NCI-H526 treated with DMSO at 0.1 percent for 48 hours (cell line): ENCODE measurements at places on chromosomes 5 and 9.

GRCh38 chr5:35060236-35060635 lies 12.5 kb upstream of the AGXT2 start:
- no peak for DNase-seq

GRCh38 chr9:35533398-35533797 lies 43.5 kb downstream of the RUSC2 start:
- DNase-seq: no peak

DNA sequence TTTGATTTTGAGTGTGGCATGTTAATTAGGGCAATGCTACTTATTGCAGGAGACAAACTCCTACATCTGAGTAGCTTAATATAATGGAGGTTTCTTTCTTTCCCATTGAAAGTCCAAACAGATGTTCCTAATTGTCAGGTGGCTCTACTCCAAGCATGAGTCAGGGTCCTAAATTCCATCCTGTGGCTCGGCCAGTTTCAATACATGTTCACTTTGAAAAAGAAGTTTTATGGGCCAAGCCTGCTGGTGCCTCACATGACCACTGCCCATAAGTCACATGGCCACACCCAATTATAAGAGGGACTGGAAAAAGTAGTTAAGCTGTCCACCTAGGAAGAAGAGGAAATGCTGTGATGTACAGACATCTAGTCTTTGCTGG lies 170.4 kb downstream of the ARRDC3 start:
- DNase-seq: no peak

DNA sequence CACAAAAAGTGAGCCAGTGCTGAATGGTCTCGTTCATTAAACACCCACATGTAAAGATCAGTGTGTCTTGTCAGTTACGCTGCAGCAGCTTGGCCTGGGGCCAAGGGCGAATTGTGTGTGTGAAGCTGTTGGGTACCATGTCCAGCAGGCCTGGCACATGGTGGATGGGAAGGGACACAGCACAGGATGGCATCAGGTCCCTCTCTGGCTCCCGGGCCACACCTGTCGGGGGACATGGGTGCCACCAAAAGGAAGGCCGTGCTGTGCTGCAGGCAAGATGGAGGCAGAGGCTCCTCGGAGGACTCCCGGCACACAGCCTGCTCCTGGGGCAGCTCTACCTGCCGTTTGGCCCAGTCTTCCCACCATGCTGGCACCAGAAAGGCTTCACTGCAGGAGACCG lies 32.0 kb downstream of the NKD2 start:
- DNase-seq: no peak

DNA sequence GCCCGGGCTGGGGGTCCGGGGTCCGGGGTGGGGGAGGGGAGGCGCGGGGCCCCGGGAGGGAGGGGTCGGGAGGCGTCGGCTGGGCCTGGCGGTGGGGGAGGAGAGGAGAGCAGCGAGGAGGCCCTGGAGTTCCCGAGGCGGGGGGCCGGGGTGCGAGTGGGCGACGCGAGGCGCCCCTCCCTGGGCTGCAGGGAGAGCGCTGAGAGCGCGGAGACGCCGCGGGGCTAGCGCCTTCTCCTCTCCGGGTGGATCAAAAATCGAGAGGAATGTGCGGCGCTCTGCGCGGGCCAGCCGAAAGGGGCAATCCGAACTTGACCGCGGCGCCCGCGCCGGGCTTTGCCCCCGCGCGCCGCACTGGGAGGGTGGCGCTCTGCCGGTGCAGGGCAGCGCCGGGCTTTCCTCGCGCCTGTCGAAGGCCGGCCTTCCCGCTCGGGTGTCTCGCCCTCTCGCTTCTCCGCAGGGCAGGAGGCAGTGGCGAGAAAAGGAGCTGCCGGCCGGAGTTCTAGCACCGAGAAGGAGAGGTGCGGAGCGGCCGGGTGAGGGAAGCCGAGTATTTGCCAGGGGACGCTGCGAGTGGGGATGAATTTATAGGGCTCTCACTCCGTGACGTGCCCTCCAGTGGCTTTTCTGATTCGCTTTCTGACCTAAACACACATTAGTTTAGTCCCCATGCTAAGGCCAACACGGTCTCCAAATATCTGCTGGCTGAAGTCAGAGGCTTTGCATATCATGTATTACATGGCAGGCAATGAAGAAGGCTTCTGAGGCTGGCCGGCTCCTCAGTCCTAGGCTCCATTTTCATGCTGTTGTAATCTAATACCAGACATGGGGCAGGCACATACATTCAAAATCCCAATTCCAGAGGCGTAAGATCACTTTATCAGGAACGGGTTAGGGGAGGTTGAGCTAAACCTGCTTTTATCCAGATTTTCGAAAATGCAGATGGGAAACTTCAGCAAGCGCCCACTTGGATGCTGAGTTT lies 503 bp upstream of the GDNF start:
- peak; percentile 52 for DNase-seq

DNA sequence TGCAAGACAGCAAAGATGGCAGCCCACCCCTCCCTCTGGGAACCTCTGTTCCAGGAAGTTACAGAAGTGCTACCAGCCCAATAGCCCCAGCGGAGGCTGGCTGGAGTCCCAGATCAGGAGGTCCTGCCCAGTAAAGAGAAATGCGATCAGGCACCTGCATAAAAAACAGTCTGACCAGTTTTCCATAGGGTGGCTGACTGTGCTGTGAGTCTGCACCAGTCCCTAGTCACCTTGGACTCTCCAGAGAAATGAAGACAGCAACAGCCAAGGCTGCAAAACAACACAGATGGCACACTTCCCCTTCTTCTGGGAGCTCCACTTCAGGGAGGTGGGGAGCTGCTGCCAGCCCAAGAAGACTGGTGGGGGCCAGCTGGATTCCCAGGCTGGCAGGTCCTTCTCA lies 265.5 kb upstream of the PCSK5 start:
- no peak for DNase-seq

DNA sequence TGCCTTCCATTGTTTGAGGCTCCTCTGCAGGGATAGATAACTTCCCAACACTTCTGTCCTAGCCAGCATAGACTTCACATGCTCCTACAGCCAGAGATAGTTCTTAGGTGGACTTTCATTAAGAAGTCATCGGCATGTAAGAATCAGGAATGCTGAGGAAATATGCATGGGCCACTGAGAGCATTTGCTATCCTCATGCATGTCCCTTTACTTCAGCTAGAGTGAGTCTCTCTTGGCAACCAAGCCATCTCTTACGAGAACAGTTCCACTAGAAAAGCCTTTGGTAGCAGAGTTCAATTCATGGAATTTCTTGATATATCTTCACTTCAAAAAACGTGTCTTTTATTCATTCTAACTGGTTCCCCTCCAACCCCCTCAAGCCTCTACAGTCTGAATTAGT lies 202.4 kb downstream of the SMARCA2 start:
- DNase-seq: no peak

GRCh38 chr9:107545036-107545435 lies 55.5 kb upstream of the KLF4 start:
- DNase-seq: no peak

DNA sequence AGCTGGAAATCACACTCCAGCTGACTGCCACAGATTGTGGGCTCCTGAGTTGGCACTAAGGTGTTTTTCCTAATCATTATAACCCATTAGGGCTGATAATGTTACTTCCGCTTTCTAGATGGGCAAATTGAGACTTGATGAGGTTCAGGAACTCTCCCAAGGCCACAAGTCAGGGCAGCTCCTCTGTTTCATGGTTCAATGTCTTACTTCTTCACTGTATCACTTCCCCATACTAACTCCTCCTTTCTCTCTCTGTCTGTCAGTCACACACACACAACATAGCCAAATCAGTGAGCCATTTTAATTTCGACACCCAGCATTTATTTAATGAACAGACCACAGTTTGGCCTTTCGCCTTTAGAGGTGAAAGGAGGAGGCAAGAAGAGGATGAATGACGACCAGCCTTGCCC lies 17.8 kb upstream of the TRAF1 start:
- no peak for DNase-seq

- DNase-seq: no peak
Measured at GRCh38 chr9:95082401-95083084, 235.0 kb downstream of the FANCC start.

DNA sequence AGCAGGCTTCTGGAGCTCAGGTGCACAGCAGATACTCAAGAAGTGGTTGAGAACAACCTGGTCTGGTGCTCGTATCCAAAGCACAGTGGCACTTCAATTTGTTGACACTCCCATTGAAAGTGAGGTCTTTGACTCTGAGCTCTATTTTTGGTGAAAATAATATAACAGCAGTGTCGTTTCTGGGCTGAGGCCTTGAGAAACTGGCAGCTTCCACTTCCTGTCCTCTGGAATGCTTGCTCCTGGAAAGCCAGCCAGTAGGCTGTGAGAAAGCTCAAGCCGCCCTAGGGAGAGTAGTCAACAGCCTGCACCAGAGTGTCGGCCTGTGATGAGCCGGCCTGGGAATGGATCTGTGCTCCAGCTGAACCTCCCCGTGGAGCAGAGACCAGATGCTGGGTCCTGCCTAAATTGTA lies 6.8 kb upstream of the SUSD3 start:
- DNase-seq: no peak

- DNase-seq: no peak
Measured at GRCh38 chr5:139049780-139050179, 148.4 kb downstream of the SIL1 start.

DNA sequence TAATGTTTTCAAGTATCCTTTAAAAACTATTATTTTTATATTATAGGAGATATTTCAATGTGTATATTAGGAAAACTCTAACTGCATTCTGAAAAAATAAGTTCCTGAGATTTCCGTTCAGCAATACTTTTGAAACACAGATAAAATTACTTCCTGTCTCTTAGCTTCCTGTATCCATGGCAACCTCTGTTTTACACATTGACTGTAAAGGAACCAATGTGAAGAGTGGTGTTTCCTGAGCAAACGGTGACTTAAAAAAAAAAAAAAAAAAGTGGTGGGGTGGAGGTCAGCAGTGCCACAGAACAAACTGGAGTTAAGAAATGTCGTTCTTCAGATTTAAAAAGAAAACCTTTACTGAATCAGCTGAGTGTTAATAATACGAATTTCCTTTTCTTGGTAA lies at the start of gene LRRC70:
TSS of gene LRRC70 (plus strand) at position 280 of the 400 bp plus-strand sequence. CDS start 620 bp downstream, outside the sequence.
- no peak for DNase-seq

DNA sequence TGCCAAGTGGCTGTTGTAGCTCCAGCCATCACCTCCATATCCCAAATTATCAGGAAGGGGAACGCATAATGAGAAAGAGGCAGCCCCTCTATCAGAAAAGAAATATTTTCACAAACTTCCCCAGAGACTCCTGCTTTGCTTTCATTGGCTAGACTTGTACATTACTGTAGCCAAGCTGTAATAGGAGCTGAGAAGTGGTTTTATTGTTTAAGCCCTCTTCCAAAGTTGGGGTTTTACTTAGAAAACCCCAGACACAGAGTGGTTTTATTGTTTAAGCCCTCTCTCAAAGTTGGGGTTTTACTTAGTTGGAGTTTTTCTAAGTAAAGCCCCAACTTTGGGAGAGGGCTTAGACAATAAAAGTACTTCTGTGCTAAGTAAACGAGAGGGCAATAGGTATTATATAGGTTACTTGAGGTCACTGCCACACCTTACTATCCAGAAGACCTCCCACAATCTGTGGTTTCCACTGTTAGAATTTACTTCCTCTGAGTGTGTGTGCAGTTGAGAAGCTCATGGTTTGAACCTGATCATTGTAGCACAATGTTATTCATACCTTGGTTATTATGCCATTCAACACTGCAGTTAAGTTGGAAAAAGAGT lies 215.7 kb upstream of the OTULINL start:
- no peak for DNase-seq

DNA sequence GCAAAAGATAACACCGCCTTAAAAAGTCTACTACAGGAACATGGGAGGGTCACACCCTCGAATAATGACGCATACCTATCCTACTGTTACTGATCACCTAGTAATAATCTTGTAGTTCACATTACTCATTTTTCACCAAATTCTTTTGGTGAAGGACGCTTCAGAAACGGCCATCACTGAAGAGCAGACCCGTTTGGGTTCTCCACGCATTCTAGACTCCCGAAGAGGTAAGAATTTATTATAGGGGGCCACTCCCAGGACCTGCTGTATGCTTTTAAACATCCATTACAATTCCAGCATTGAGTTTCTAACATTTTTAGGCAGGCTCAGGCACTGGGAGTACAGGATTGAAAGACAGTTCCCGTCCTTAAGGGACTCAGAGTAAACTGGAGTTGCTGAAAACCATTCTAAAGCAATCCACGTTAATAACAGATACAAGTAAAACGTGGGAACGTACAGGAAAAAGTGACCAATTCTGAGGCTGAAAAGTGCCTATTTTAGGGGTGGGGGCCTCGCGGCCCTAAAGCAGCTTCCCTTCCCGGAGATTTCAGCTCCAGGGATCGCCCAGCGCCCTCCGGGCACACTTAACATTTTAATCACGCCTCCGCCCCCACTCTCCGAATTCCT lies at the start of gene FER:
TSS of gene FER (plus strand) at position 124 of the 627 bp plus-strand sequence. CDS start 50,286 bp downstream, outside the sequence.
- no peak for DNase-seq

DNA sequence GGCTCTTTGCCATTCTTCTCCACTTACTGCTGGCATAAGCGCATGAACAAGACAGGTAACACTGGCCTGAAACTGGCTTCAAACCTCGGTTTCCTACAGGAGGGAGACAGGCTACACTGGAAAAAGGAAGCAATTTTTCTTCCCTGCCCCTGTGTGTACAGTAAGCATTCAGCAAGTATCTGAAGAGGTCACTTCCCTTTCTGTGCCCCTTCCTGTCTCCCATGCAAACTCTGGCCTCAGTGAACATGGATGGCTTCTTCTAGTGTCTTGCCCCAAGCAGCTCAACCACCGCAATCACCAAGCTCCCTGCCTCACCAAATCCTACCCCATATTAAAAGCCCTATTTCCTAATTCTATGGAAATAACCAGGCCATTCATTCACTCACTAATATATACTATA lies 42.4 kb downstream of the SERINC5 start:
- no peak for DNase-seq

GRCh38 chr5:96254980-96255691 lies 177.9 kb downstream of the PCSK1 start:
- no peak for DNase-seq

GRCh38 chr9:111271481-111272080 lies 58.4 kb downstream of the OR2K2 start:
- DNase-seq: no peak

DNA sequence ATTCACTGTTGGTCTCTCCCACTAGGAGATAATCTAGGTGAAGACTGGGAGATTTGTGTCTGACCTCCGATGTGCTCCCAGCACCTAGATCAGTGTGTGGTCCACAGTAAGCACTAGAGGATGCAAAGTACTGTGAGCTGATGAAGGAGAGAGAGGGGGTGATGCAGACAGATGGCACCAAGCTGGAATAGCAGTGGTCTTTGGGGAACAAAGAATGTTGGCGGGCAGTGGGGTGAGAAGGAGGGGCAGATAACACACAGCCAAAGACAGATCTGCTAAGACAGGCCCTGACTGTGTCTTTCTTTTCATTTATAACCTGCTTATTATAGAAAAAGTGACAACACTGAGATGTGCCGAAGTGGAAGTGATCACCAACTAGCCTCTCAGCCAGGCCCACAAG lies 37.5 kb downstream of the ERGIC1 start:
- DNase-seq: no peak

DNA sequence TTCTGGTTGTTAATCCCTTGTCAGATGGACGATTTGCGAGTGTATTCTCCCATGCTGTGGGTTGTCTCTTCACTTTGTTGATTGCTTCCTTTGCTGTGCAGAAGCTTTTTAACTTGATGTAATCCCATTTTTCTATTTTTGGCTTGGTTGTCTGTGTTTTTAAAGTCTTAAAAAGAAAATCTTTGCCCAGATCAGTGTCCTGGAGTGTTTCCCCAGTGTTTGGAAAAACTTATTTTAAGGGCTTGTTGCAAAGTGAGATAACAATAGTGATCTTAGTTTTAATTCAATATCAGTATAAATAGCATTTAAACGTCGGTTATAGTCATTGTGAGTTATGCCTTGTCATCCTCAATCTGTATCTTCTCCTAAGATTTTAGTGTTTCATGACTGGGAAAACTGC lies 329.5 kb downstream of the CCDC171 start:
- DNase-seq: no peak

GRCh38 chr5:95385334-95385733 lies 5.8 kb upstream of the FAM81B start:
- no peak for DNase-seq
